ENCODE measurements at places on chromosomes 16 and 17.

DNA sequence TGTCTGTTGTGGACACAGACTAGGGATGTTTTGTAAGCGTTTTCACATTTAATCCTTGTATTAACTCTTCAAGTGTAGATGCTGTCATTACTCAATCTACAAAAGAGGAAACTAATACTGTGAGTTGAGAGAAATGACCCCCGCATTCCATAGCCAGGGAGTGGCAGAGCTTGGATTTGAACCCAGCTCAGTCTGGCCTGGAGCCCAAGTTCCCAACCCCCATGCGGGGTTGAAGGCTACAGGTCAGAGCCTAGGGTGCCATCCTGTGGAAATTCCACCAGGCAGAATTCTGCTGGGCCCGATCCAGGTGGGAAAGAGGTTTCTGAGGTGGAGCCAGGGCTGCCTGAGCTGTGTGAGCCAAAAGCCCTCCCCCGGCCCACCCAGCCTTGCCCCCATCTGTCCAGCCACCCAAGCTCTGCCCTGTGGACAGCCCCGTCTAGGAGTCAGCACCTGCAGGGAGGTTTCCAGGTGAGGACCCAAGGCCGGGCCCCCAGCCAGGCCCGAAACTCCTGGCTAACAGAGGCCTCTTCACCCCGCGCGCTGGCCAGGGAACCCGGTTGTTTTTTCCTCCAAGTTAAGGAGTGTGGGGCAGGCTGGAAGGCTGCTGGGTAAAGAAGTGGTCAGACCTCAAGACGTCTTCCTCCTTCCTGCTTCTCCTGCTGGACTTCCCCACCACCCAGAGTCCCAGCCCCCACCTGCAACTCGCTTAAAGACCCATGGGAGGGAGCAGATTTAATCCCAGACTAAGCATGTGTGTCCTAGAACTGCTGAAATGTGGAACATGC lies 5.7 kb downstream of the MMP15 start:
- DNase-seq: no peak

GRCh38 chr17:70771804-70772386 lies 602.6 kb downstream of the KCNJ2 start:
- DNase-seq: no peak

GRCh38 chr17:45107293-45108010 lies 24.9 kb downstream of the PLCD3 start:
- DNase-seq: no peak

- DNase-seq: no peak
Measured at GRCh38 chr17:49978501-49978900, 9.5 kb downstream of the DLX4 start.

- DNase-seq: no peak
Measured at GRCh38 chr16:6517020-6517720, 815.5 kb upstream of the RBFOX1 start.

- no peak for DNase-seq
Measured at GRCh38 chr17:34656801-34657200, 77.4 kb downstream of the TMEM132E start.

DNA sequence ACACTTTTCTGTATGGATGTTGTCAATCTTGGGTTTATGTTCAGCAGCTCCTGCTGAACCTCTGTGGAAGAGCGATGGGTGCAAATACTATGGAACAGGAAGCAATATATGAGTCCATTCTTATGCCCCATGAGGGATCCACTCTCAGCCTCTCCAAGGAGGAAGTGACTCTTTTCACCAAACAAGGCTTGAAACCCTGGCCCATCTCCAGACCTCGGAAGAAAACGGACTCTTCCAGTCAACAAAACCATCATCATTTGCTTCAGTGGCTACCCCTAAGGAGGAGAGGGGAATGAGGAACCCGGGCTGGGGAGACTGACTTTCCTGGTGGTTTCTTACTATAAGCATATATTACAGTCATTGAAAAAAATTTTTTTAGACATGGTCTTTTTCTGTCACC lies 206.2 kb downstream of the AXIN2 start:
- DNase-seq: no peak

DNA sequence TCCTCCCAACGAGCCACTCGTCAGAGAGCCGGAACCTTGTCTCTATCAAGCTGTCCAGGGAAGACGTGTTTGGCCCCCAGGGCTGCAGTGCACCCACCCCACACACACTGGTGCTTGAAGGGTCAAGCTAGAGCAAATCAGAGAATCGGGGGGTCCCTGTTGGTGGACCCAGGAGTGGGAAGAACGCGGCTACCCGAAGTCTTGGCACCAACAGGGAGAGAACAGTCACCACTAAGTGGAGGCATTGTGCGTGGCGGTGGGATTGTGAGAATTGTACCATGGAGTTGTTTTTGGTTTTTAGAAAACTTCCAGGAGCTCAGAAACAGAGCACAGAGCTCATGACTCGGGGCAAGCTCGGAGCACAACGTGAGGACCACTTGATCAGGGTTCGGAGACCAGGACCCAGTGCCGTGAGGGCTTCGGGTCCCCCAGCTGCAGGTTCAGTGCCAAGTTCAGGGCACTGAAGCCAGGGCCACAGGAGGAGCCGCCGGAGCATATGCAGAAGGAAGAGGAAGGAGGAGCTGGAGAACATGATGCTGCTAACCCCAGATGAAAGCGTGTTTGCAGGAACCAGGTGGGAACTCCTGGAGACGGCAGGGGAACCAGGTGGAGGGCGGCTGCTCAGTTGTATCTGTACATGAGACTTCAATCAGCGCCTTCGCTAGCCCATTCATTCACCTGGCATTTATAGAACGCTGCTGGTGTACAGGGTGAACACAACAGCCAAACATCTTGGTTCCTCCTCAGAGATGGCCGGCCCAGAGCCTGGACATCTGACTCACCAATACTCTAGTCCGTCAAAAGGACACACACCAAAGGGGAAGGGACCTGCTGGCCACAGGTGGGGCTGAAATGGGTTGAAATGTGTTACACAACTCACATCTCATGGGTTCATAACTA lies 42.8 kb downstream of the METRNL start:
- DNase-seq: no peak

- no peak for DNase-seq
Measured at GRCh38 chr16:77324729-77325128, 110.1 kb downstream of the ADAMTS18 start.

DNA sequence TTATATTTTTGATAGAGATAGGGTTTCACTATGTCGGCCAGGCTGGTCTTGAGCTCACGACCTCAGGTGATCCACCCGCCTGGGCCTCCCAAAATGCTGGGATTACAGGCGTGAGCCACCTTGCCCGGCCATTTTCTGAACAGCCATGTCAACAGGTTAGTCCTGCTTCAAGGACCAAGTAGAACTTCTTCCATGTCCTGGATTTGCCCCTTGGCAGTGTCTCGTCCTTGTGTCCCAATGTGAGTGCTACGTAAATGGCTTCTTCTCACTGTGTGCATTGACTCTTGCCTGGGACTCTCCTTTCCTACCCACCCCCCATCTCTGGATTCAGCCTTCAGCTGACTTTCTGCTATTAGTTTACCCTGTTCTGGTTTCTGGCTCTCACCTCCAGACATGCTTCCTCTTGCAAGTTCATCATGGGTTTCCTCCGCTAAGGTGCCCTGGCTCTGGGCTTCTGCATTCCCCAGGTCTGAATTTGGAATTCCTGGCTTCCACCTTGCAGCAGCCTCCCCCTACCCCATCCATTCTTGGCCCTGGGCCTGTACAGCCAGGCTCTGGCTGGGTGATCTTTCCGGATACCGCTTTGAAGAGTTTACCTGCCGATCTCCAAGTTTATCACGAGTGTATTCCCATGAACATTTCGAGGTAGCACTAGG lies 14.0 kb upstream of the IRF8 start:
- no peak for DNase-seq

- no peak for DNase-seq
Measured at GRCh38 chr17:82134101-82134500, 36.1 kb upstream of the FASN start.

All from NCI-H1694 treated with DMSO at 0.1 percent for 48 hours (cell line).